ENCODE measurements at places on chromosomes 7 and 10.

DNA sequence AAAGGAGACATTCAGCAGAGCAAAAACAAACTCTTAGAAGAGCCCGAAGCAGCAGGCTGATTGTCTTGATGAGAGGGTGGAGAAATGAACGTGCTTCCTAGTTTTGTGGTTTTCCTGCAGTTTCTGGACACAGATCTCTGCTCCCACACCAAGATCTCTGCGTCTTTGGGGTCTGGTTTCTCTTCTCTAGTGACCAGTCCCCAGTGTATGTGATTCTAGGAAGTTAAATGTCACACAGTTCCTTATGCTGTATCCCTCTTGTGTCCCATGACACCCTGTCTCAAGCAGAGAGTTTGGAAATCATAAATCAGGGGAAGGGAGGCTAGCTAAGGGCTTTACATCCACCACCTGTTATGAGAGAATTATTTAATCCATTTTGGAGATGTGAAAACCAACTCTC, 55.4 kb upstream of the KLF14 start:
- no peak for DNase-seq

- DNase-seq, result no peak
Observed at GRCh38 chr7:1811850-1812508, 141.9 kb downstream of the ELFN1 start.

- DNase-seq, result no peak
Observed at GRCh38 chr10:124279882-124280281, 138.8 kb downstream of the OAT start.

GRCh38 chr7:42476255-42476654, 239.2 kb upstream of the GLI3 start:
- no peak for DNase-seq
